ENCODE measurements at places on chromosomes 6 and 20. TPM values are rescaled to one million over a fixed set of nuclear protein-coding genes. Genes with fewer than 3 reads are reported as not detected.
A peak's percentile ranks its signal among the peaks of the same experiment; 100 is the strongest.

GRCh38 chr20:16069389-16070010 lies 503.7 kb downstream of the KIF16B start:
- no peak for DNase-seq

- no peak for DNase-seq
Measured at GRCh38 chr6:160328447-160328846, 19.7 kb upstream of the SLC22A3 start.

DNA sequence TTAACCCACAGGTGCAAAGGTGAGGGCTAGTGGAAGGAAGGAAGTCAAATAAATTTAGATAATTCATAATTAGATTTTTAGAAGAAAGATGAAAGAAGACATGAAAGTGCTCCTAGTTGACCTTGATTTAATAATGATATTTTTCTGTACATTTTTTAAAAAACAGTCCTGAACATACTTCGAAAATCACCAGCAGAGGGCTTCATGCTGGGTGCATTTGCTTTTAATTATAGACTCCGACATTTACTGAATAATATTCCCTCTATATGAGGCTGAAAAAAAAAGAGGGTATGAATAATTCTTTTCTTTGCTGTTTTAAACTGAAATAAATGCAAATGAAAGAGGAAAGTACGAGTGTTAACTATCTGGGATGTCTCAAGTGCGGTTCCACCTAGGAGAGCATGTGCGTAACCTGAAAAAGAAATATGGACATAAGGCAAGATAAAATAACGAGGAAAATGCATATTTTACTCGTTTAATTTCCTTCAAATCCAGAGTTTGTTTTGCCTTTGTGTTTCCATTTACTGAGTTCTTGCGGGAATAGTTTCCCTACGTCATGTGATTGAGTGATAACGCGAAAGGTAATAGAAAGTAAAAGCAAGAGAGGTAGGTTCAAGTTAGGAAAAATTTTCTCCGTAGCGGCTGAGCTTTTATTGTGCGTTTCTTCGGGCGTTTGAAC lies 3.1 kb upstream of the TFAP2B start:
- no peak for DNase-seq

DNA sequence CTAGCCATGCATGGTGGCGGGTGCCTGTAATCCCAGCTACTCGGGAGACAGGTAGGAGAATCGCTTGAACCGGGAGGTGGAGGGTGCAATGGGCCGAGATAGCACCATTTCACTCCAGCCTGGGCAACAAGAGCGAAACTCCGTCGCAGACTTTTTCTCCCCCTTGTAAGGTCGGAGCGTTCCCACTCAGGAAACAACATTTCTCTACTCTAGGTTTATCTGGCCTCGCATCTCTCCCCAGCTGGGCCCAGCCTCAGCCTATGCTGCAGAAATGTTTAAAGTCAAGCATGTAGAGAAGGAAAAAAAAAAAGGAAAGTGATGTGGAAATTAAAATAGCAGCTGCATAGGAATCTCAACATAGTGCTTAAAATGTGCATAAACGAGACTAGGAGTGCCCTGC lies 172.3 kb downstream of the TRIM27 start:
- DNase-seq = no peak

GRCh38 chr6:138692058-138692977 lies 81.3 kb upstream of the CCDC28A start:
- DNase-seq = peak; percentile 45

- DNase-seq = peak; percentile 77
Measured at GRCh38 chr6:32413427-32414047, 6.6 kb upstream of the BTNL2 start.

The RAET1L gene
- total RNA-seq = not detected

The SAMD5 gene
- total RNA-seq = 2.1 TPM

The PRRT1 gene
- 0.87 TPM for total RNA-seq
